ENCODE measurements at places on chromosomes 16 and 17.

- no peak for DNase-seq
These were observed 17.0 kb upstream of the ABCA10 start for GRCh38 chr17:69245617-69246016.

- DNase-seq = no peak
These were observed 81.6 kb upstream of the HS3ST2 start for GRCh38 chr16:22732400-22732799.

DNA sequence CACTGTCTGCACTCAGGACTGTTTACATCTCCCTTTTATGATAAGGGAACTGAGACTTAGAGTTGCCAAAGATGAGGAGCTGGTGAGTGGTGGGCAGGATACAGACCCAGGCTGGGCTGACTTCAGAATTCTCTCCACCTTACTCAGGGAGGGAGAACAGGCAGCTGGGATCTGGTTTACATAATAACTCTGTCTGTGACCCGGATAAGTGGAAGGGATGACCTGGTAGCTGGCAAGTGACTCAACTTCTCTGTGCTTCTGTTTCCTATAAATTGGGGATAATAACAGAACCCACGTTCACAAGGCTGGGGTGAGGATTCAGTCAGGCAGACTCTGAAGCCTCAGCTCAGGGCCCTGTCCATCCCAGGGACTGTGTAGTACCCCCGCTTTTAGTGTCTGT is 2.6 kb downstream of the SNX20 start:
- DNase-seq = no peak

GRCh38 chr16:88967830-88968588 is 9.0 kb downstream of the CBFA2T3 start:
- no peak for DNase-seq

GRCh38 chr16:66923866-66924265 is 1.5 kb downstream of the RRAD start:
- DNase-seq = no peak

GRCh38 chr16:81650982-81651562 is 128.0 kb upstream of the PLCG2 start:
- DNase-seq = no peak
